Thymus (tissue), 14 donors: ENCODE measurements at places on chromosomes 6 and 20. TPM values are rescaled to one million over a fixed set of nuclear protein-coding genes. Genes with fewer than 3 reads are reported as not detected.

RBPJL gene
- polyA plus RNA-seq = 0.07 TPM

C4A gene
- polyA plus RNA-seq = 206 TPM

RNF114 gene
- 60.8 TPM for polyA plus RNA-seq

FAM162B gene
- 1.9 TPM for polyA plus RNA-seq

NKAIN4 gene
- polyA plus RNA-seq = 2.2 TPM

RSPO4 gene
- polyA plus RNA-seq = 0.09 TPM

ZBTB46 gene
- polyA plus RNA-seq = 3.7 TPM

SCUBE3 gene
- 0.14 TPM for polyA plus RNA-seq

KHDC1L gene
- polyA plus RNA-seq = 2.8 TPM

MCCD1 gene
- not detected for polyA plus RNA-seq

FAM184A gene
- polyA plus RNA-seq = 3.3 TPM

GATA5 gene
- 0.07 TPM for polyA plus RNA-seq

EXOC2 gene
- 12.1 TPM for polyA plus RNA-seq

FBXO30 gene
- 5.7 TPM for polyA plus RNA-seq

C6orf141 gene
- polyA plus RNA-seq = 5.1 TPM

ZNF311 gene
- 0.80 TPM for polyA plus RNA-seq

NFATC2 gene
- 4.4 TPM for polyA plus RNA-seq

TXLNB gene
- polyA plus RNA-seq = 6.3 TPM

ZBTB12 gene
- polyA plus RNA-seq = 2.6 TPM
